ENCODE measurements at places on chromosomes 3 and 15.
A peak's percentile ranks its signal among the peaks of the same experiment; 100 is the strongest.

GRCh38 chr15:55564347-55565145 is 23.6 kb downstream of the PYGO1 start:
- no peak for DNase-seq

- no peak for DNase-seq
Observed at GRCh38 chr3:102091358-102091757, 242.0 kb downstream of the NFKBIZ start.

GRCh38 chr3:122168044-122168443 is 15.4 kb upstream of the CASR start:
- DNase-seq, result no peak

GRCh38 chr3:155880286-155880685 is 9.8 kb downstream of the GMPS start:
- no peak for DNase-seq

- no peak for DNase-seq
Observed at GRCh38 chr3:27720899-27721716, 1.0 kb downstream of the EOMES start.

- DNase-seq, result no peak
Observed at GRCh38 chr15:101122266-101122665, 129.6 kb downstream of the CHSY1 start.

GRCh38 chr3:182490596-182491491 is 302.5 kb upstream of the ATP11B start:
- no peak for DNase-seq

- DNase-seq, result no peak
Observed at GRCh38 chr3:15858547-15859506, 61.0 kb upstream of the ANKRD28 start.

DNA sequence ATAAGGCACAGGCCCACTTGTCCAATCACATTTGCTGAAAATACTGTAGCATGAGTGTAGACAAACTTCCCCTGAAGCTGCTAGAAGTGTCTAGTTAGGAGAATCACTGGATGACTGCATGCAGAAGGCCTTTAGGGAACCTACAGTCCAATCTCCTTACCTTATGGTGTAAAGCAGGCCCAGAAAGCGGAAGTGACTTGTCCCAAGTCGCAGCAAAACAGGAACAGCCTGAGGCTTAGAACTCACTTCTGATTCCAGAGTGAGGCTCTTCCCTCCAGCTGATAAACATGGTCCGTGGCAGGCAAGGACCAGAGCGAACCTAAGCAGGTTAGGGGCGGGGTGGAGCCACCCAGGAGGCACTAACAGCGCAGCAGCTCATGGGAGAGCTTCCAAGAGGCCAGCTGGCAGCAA is 2.5 kb downstream of the GRAMD2A start:
- DNase-seq, result no peak

- peak; percentile 62 for DNase-seq
Observed at GRCh38 chr15:90191794-90192509, 9.2 kb upstream of the SEMA4B start.

GRCh38 chr3:114721864-114722263 is 425.2 kb downstream of the ZBTB20 start:
- DNase-seq, result no peak

DNA sequence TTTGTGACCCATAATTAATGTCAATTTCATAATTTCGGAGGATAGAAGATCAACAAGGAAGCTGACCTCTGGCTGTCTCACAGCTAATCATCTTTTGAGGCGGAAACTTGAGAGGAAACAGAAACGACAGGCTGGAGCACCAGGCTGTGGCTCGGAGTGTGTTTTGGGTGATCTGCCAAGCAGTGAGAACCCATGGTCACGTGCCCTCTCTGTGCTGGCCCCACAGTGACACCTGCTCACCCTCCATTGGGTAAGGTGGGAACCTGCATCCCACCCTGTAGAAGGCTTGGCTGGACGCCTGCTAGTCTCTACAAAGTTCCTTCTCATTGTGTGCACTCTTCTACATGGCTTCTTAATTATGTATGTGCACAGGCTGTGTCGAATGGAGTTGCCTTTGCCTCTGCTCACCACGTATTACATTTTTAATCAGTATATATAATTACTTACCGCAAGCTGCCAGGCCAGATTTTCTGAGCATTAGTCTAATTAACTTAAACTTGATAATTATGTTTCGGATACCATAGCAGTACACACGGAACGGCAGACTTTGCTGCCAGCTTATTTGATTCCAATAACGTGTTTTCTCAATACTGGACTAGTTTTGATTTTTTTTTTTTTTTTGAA is 719.4 kb upstream of the CFAP20DC start:
- no peak for DNase-seq

DNA sequence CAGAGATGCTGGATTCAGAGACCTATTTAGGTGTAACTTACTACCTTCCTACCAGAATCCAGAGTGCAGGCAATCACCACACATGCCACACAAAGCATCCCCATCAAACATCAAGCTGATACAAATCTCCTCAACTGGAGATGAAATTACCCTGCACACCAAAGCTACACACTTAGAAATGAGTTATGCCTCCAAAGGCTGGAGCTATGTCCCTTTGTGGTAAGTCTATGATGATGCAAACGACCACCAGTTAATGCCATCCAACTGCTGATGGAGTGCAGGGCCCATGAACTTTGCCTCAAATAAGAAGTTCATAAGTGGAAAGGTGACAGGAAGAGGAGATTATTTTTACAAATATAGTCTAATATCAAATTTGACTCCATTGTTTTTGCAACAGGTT is 38.1 kb downstream of the PDZRN3 start:
- no peak for DNase-seq

DNA sequence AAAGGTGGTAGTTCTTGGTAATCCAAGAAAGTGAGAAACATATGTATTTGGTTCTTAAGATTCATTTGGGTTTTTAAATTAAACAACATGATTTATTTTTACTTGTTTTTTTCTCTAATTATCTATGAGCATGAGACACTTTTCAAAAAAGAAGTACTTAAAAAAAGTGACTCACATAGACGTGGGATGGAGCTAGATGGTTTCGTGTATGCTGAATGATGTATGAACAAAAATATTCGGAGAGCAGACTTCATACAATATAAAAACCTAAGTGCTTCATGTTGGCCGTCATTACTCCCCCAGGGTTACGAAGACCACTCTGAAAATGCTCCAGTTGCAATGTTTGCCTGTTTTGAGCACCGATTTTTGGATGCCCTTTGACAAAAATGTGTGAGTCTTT is 90.9 kb downstream of the RORA start:
- no peak for DNase-seq

GRCh38 chr3:29759411-29760225 is 478.7 kb downstream of the RBMS3 start:
- no peak for DNase-seq

DNA sequence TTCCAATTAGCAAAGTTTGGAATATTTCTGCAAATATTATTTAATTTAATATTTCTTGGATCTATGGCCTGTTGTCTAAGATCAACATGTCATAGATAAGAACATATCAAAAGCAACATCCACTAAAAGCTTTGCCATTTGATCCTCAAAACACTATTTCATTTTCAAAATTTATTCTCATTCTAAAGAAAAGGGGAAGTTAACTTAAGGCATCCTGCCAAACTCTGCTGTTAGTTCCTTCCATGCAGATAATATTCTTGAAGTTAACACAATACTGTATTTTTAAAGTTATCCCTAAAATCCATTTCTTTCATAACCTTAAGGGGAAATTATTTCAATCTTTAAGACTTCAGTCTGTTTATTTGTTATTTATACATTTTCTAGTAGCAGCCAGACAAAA is 28.2 kb upstream of the GBE1 start:
- DNase-seq, result no peak

DNA sequence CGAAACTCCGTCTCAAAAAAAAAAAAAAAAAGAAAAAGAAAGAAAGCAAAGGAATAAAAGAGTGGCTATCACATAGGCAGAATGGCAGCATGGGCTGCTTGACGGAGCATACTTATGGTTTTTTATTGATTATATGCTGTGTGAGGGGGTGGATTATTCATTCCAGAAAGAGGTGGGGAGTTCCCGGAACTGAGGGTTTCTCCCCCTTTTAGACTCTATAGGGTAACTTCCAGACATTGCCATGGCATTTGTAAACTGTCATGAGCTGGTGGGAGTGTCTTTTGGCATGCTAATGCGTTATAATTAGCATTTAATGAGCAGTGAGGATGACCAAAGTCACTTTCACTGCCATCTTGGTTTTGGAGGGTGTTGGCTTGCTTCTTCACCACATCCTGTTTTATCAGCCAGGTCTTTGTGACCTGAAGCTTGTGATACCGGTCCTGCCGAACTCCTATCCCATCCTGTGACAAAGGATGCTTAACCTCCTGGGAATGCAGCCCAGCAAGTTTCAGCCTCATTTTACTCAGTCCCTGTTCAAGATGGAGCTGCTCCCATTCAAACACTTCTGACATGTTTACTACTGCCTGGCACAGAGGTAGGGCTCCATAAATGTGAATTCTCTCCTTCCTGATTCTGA is 15.8 kb upstream of the ABHD17C start:
- DNase-seq, result peak; percentile 26

GRCh38 chr15:65083262-65083701 is 6.7 kb downstream of the KBTBD13 start:
- DNase-seq, result no peak

GRCh38 chr3:11641316-11641682 is 2.4 kb downstream of the VGLL4 start:
- no peak for DNase-seq

- DNase-seq, result no peak
Observed at GRCh38 chr3:77535116-77535515, 495.2 kb downstream of the ROBO2 start.

DNA sequence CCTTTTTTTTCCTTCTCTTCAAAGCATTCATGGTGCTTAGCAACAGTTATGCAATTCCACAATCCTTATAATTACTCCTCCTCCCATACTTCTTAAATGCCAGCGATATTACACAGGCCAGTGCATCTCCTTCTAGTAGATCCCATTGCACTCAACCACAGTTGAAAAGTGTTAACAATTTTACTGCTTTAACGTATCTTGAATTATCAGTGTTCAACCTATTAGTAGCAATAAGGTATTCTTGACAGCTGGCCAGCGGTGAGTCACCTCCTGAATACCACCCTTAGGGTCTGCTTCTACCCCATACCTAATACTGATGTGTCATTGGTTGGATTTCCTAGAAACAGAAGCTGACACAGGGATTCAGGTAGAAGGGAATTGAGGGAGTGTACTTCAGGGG is 24.0 kb upstream of the TEX9 start:
- no peak for DNase-seq

DNA sequence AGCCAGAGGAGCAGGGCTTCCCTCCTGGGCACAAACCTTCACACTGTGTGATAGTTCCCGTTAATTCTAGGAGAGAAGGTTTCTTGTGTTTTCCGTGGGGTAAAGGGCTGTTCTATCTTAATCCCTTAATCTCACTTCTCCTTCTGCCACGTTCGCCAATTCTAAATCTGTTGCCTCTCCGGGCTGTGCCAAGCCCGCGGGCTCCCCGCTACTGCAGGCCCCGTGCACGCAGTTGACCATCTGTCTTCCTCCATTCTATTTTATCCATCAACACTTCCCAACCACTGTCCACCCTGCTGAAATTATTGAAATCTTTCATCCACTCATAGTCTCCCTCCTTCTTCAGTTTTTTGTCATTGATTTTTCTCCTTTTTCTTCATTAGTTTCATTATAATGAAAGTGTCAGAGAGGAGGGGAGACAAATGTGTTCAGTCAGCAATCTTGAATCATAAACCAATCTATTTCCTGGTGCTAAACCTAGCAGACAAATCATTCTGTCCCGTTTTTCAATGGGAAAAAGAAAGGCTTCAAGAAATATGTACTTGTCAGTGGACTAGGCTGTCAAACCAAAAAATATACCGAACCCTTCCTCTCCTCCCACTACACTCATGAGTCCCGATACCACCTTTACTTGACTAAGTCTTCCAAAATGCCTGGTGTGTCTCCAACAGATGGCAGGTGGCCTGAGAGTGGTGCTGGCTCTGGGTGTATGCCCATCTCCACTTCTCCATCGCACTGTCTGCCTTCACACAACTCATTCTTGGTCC is 39.6 kb downstream of the SLCO2A1 start:
- DNase-seq, result no peak

DNA sequence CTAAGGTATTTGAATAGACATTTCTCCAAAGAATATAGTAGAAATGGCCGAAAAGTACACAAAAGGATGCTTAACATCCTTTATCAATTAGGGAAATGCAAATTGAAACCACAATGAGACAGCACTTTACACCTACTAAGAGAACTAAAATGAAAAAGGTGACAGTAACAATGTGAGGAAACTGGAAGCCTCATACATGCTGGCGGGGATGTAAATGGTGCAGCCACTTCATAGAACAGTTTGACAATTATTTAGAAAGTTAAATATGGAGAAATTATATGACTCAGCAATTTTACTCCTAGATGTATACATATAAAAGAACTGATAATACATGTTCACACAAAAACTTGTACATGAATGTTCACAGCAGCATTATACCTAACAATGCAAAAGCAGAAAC is 13.4 kb downstream of the SPICE1 start:
- no peak for DNase-seq

DNA sequence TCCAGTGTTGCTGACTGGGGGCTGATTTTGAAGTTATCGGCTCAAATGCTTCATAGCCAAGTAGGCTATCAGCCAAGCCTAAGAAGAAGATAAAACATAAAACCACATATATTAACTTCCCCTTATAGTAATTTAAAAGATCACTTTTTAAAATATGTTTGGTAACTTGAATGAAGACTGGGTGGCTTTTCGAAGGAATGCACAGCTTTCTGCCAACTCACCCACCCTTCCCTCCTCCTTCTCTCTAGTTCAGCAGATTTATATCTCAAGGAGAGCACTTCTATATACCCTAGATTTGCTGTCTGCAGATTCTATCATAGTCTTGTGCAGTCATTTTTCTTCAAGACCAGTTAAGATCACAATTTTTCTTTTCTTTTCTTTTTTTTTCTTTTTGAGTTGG is 189.4 kb upstream of the CHRM5 start:
- DNase-seq, result no peak

DNA sequence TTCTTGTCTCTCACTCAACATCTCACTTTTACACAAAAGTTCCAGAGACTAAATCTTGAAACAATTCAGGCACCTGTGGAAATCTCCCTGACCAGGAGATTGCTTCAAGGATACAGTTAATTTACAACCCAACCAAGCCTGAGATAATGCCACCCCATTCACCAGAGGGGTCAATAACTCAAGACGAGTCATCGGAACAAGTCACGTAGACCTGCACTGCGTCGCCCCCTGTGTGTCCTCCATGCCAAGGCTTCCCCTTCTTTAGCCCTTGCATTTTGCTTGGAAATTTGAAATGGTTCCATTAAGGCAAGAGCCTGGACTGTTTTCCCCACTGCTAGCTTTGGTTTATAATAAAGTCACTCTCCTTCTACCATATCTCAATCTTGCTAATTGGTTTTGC is 129.0 kb upstream of the NEO1 start:
- DNase-seq, result no peak

GRCh38 chr15:100234158-100235029 is 107.4 kb downstream of the ADAMTS17 start:
- no peak for DNase-seq

Data from urinary bladder (tissue), 4 donors.